ENCODE measurements at places on chromosomes 2 and 18.

DNA sequence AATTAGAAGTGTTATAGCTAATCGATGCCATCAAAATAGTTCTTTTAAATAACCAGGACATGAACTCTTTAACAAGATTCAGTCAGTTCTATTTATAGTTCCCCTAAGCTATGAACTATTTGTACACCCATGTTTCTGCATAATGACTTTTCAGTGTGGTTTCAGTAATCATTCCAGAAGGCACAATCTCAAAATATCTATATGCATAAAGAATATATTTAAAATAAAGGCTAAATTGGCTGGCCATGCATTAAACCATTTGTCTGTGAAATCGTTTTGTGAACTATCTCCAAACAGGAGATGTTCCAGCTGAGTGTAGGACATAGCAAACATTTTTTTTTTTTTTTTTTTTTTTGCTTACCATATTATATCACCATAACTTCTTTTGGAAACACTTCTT lies 719.3 kb downstream of the PLCL1 start:
- DNase-seq: no peak

- DNase-seq: no peak
Measured at GRCh38 chr2:113700186-113700841, 56.1 kb downstream of the SLC35F5 start.

DNA sequence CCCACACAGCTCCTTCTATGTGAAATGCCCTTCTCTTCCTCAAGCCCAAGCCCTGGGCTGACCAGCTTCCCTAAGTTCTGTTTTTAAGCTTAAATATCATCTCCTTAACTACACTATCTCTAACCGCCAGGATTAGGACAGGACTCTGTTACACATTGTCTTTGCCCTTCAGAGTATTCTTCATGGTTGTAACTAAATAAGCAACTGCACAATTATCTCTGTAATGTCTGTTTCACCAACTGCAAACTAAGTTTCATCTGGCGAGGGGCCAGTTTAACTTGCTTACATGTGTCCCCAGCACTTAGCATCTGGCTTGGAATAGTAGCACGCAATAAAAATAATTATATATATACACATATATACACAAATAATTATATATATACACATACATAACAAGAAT lies 1.1 kb upstream of the ERMN start:
- DNase-seq: no peak

- peak; percentile 44 for DNase-seq
Measured at GRCh38 chr2:241866790-241867645, 2.5 kb upstream of the RTP5 start.

DNA sequence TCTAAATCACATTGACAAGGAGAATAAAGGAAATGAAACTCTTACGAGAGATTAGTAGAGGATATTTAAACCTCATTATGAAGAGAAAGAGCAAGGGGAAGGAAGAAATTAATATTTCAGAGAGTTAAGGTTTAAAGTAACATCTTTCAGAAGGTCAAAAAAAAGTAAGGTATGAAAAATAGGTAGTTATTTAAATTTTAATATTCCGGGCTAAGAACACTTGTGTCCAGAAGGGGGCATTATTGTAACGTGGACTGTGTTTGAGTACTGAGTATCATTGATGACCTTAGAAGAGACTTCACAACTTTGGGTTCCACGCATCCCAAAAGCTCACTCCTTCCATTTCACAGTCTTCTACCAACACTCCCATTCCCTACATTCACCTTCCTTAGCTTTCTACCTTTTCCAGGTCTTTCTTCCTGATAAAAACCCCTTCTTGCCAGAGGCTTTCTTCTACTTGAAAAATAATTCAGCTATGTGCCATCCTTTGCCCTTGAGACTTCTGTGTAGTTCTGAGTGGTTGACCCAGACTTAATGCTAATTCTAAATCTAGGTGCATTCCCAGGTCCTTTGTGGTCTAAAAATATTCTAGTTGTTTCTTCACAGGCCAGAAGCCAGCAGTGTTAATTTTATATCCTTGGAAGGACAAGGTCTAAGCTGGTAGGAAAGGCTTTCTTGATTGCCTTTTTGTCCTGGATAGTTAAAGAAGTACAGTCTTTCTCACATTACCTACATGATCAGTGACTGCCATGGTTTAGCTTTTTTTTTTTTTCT lies 16.5 kb downstream of the DYNC1I2 start:
- DNase-seq: no peak

- no peak for DNase-seq
Measured at GRCh38 chr2:175941699-175942098, 60.4 kb downstream of the LNPK start.

- no peak for DNase-seq
Measured at GRCh38 chr2:173990245-173990644, 25.1 kb upstream of the SP3 start.

DNA sequence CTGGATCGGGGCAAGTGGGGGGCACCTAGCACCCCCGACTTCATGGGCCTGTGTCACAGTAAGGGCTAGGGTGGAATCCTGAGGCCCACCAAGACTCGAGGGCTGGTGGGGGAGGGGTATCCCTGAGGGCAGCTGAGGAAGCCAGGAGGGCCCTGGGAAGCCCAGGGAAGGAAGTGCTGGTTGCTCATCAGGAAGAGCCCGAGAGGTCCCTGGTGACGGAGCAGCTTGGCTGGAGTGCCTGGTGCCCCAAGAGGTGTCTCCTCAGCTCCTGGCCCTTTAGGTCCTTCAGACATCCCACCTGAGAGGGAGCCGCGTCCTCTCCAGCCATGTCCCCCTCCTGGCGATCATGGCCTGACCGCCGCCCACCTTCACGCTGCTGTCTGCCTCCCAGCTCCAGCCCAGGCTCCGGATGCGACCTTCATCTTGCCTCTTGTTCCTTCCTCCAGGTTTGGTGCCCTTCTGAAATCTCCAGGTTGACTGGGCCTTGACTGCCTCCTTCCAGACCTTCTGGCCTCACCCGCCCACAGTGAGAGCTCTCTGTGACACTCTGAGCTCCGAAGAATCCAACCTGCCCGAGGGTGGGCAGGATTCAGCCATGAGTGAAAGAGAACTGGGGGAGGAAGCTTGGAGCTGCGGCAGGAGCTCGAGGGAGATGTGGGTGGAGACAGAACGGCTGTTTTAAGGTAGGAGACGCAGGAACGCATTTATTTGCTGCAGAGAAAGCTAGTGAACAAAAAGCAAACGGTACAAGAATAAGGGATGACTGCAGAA lies 42.7 kb upstream of the SEMA4C start:
- DNase-seq: no peak

DNA sequence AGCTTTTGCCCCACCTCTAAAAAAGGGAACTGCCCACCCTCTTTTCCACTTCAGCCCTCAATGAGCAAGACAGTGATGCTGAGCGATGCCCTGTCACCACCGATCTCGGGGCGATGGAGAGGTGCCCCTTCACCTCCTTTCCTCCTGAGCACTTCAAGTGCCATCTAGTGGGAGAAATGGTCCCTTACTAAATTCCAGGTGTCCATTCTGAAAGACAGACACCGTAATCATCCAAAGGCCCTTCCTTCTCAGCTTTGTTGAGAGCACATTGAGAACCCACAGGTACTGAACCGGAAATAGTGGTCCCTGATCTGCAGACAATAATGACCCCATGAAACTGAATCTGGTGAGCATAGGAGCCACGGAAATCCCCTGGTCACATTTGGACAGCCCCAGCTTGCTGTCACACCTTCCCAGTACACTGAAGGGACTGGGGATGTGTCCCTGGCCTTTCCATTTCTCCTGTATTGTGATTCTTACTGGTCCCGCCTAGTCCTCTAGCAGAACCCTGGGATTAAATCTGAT lies 38.5 kb downstream of the KCTD18 start:
- peak; percentile 40 for DNase-seq

GRCh38 chr2:216467845-216468244 lies 30.8 kb upstream of the RPL37A start:
- DNase-seq: no peak

DNA sequence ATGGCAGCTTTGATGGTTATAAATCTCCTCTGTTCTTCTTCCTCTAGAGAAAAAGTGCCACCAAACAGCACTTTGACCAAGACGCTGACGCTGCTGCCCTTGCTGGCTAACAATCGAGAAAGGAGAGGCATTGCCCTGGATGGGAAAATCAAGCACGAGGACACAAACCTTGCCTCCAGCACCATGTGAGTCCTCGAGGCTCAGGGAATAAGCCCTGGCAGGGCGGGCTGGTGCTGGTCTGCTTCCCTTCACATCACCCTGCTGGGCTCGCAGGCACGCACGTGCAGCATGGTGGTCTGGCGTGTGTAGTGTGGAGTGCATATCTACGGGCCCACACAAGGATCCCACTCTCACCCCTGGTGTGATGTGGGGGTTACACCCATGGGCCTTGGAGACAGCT lies 19.4 kb upstream of the DGKD start:
- no peak for DNase-seq

- DNase-seq: no peak
Measured at GRCh38 chr18:73478191-73478590, 610.4 kb upstream of the NETO1 start.

GRCh38 chr18:55128437-55128836 lies 169.2 kb upstream of the CCDC68 start:
- DNase-seq: peak; percentile 18

DNA sequence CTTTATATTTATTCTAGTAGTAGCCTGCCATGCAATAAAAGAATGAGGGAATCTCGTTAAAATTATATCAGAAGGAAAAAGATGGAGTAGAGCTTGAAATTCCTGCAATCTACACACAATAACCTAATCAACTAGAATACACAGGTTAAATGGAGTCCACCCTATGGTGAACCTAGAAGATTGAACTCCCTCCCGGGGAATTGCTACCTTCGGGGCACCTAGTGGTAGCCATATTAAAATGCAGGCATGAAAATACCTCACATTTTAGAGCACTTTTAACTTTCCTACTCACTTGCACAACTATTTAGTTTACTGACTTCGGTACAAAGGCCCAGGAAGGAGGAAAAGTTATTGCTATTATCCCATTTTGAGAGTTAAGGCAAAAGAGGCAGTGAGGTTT lies 174.5 kb downstream of the SS18 start:
- no peak for DNase-seq

GRCh38 chr2:222813177-222813843 lies 47.5 kb upstream of the ACSL3 start:
- DNase-seq: no peak

DNA sequence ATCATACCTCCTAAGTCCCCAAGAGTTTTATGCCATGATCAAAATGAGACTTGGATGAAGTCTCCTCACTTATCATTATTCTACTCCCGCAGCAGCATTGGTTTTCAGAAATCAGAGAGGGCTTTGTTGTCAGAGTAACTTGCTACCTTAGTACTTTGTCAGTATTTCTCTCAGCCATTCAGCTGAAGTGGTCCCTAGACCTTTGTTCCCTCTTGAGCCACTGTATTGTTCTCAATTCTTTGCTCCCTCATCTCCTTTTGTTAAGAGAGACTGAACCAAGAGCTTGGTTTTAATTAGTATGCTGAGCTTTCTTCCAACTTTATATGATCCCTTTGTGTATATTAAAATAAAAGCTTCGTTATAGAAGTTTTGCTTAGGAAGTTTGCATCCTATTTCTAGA lies 133.4 kb downstream of the DOCK10 start:
- DNase-seq: no peak

DNA sequence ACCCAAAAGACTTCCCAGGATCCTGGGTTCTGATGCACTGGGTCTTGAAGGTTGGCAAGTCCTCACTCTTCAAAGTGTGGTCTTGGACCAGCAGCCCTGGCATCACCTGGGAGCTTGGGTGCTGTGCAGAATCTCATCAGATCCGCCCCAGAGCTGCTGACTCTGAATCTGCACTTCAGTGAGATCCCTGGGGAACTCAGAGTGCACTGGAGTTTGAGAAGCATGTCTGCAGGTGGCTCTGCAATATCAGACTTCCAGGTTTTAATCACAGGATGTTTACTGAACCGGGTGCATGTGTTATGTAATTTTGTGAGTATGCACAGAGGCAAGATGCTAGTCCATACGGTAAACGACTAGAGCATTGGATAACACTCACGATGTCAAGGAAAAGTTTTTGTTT lies 58.0 kb upstream of the BOD1L2 start:
- no peak for DNase-seq

- no peak for DNase-seq
Measured at GRCh38 chr2:181290182-181290581, 167.0 kb upstream of the ITGA4 start.

DNA sequence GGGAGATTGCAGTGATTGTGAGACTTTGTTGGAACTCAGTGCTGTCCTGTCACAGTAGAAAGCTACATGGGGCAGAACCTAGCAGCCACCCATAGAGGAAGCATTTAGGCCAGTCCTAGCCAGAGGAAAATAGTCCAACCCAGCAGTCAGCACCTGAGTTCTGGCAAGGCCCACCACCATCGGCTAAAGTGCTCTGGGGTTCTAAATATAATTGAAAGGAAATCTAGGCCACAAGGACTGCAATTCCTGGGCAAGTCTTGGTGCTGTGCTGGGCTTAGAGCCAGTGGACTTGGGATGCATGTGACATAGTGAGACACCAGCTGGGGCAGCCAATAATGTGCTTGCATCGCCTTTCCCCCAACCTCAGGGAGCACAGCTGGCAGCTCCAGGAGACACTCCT lies 28.9 kb upstream of the ACTR2 start:
- DNase-seq: no peak

DNA sequence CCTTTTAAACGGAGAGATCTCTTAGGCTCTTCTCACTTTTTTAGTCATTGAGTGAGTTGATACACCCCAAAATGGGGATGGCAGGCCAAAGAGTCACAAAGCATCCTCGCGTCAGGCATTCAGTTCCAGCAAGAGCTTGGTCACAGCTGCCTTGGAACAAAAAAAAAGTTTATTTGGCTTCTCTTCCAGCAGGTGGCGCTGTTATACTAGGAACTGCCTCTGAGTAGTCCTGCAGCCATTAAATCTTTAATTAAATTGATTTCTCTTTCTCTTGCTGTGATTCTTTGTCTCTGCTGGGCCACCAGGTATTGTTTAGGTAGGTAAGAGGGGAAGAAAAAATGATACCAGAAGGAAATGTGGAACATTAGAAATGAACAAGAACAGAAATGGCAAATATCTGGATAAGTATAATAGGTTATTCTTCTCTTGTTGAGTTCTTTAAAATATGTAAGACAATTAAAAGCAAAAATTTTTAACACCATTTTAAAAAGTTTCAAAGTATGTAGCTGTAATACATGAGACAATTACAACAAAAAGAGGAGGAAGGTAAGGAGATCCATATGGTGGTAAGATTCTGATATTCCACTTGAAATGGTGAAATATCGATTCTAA lies 175.1 kb downstream of the GALNT1 start:
- DNase-seq: peak; percentile 56

DNA sequence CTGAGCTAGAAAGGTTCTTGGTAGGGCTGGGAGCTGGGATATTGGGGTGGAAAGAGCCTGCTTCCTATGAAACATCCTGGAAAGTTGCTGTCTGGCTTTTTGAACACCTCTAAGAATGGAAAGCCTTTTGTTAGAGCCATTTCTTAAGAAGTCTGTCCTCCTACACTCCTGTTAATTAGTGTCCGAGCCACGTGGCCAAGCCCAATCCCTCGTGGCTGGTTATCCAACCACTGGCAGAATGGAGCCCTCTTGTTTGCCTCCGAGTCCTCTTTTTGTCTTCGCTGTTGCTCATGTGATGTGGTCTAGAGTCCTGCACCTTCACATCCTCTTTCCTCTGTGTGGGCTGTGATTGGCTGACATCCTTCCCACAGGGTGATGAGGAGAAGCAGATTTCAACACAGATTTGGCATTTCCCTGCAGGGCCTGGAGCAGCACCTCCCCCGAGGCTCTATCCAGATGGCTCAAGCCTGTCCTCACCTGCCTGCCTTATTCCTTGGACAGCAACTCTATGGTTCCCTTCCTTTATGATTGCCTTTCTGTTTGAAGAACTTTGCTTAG lies 8.2 kb upstream of the TOGARAM2 start:
- DNase-seq: no peak
